ENCODE measurements at places on chromosomes 4 and X. TPM values are rescaled to one million over a fixed set of nuclear protein-coding genes. Genes with fewer than 3 reads are reported as not detected.

The ANKRD50 gene
- 16.4 TPM for total RNA-seq

DNA sequence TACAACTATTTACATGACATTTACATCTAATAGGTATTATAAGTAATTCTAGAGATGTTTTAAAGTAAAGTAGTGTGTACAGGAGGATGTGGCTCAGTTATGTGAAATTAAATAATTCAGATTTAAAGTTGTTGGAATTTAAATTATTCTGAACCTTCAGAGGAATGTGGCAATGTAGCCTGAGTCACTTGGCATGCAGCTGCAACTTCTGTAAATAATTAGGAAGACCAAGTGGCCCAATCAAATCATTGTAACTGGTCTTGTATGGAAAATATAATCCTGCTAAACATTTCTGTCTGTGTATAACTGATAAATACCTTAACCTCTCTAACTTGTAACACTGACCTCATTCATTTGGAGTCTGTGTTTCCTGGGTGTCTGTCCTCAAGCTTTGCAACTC, 828.9 kb downstream of the GLUD2 start:
- no peaks in the 10 kb centered on the region for H3K36me3 ChIP-seq
- H3K4me3 ChIP-seq = no peak overlapping the region
- no peaks in the 10 kb centered on the region for H3K27me3 ChIP-seq
- DNase-seq = peak; percentile 78

DNA sequence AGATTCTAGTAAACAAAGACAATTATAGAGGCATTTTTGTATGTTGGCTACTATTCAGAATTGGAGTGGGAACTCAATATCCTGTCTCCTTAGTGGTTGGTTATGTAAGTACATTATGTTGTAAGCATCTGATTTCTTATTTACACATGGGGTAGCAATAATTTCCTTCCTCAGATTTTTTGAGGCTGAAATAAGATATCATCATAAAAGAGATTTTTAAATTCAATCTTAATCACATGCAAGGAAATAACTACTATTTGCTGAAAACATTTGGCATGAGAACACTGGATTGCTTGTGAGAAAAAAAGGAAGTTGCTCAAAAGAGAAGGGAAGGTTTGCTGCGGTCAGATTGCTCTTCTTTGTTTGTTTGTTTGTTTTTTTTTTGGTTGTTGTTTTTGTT, 437.7 kb upstream of the HS3ST1 start:
- no peak overlapping the region for H3K4me3 ChIP-seq
- no peaks in the 10 kb centered on the region for H3K4me1 ChIP-seq
- H3K27ac ChIP-seq = no peak overlapping the region
- no peak for DNase-seq

The ESX1 gene
- total RNA-seq = not detected

- H3K36me3 ChIP-seq = no peaks in the 10 kb centered on the region
- peak; percentile 47 for DNase-seq
- H3K27me3 ChIP-seq = no peaks in the 10 kb centered on the region
- H3K4me3 ChIP-seq = no peak overlapping the region
- peaks cover 28% of the 10 kb centered on the region for H3K4me1 ChIP-seq
- 0 out of 2 replicates have a peak overlapping the region, but pooled peaks have one; percentile 26 for H3K27ac ChIP-seq
Measured at GRCh38 chr4:106444557-106444956, 76.0 kb upstream of the GIMD1 start.

The MAGEA1 gene
- not detected for total RNA-seq

- DNase-seq = no peak
- no peaks in the 10 kb centered on the region for H3K4me1 ChIP-seq
- peaks cover 71% of the 10 kb centered on the region for H3K27me3 ChIP-seq
- H3K36me3 ChIP-seq = no peaks in the 10 kb centered on the region
- no peak overlapping the region for H3K27ac ChIP-seq
Measured at GRCh38 chr4:16056681-16057385, 27.0 kb downstream of the PROM1 start.

DNA sequence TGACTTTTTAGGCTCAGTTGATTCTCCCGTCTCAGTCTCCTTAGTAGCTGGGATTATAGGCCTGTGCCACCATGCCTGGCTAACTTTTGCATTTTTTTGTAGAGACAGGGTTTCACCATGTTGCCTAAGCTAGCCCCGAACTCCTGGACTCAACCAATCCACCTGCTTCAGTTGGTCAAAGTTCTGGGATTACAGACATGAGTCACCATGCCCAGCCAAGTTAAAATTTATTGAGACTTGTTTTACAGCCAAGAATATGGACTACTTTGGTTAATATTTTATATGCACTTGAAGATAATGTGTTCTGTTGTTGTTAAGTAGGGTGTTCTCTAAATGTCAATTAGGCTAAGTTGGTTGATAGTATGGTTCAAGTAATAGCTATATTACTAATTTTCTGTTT, 58.7 kb downstream of the CYTL1 start:
- no peaks in the 10 kb centered on the region for H3K4me1 ChIP-seq
- no peak overlapping the region for H3K4me3 ChIP-seq
- H3K27me3 ChIP-seq = no peaks in the 10 kb centered on the region
- no peak overlapping the region for H3K27ac ChIP-seq
- no peaks in the 10 kb centered on the region for H3K36me3 ChIP-seq

DNA sequence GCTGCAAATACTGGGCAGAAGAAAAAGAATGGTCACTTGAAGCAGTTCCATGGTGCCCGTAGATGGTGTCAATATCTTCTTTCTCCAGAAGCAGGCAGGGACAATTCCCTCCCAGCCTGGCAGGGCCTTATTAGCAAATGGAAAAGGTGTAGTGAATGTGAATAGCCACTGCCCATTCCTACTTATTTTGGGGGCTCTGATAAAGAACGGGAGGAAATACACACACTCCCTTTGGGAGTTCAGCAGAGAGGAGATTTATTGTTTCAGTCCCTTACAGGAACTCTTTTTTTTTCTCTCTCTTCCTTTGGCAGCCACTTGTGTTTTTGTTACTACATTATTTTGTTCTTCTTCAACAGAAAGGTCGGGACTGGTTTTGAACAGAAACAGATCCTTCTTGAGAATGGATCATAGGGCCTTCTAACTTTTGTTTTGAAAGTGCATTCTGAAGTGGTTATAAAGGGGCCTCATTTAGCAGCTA, at the start of gene EMCN:
Gene EMCN, minus strand, starts transcription at position 159 of the 478 bp plus-strand sequence. Its CDS starts 108 bp downstream, at position 51.
- H3K27ac ChIP-seq = no peak within 1 kb of the TSS
- no peak within 1 kb of the TSS for H3K4me3 ChIP-seq
- H3K36me3 ChIP-seq = no peaks in the 10 kb centered on the region
- no peaks in the 10 kb centered on the region for H3K27me3 ChIP-seq
- DNase-seq = peak; percentile 3
- peaks cover 25% of the 10 kb centered on the region for H3K4me1 ChIP-seq

- no peak overlapping the region for H3K4me3 ChIP-seq
- no peak overlapping the region for H3K27ac ChIP-seq
- H3K4me1 ChIP-seq = no peaks in the 10 kb centered on the region
- no peaks in the 10 kb centered on the region for H3K27me3 ChIP-seq
Measured at GRCh38 chrX:70970482-70970995, 39.6 kb upstream of the SLC7A3 start.

DNA sequence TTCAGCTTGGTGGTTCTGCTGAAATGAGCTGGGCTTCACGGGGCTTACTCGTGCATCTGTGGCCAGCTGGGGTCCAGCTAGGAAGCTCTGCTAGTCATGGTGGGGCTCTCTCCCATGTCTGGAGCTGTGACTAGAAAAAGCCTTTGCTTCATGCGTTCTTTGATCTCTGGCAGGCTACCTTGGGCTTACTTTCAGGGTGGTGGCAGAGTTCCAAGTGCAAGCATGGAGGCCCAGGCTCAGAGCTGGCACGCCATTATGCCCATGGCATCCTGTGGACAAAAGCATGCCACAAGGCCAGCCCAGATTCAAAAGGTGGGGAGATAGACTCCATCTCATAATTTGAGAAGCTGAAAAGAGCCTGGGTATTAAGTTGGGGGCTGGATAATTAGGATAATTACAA, 55.4 kb upstream of the GBA3 start:
- H3K4me1 ChIP-seq = no peaks in the 10 kb centered on the region
- H3K36me3 ChIP-seq = no peaks in the 10 kb centered on the region
- no peak overlapping the region for H3K4me3 ChIP-seq
- H3K27ac ChIP-seq = no peak overlapping the region
- no peak for DNase-seq
- no peaks in the 10 kb centered on the region for H3K27me3 ChIP-seq

The MTCP1 gene
- total RNA-seq = 6.3 TPM

The CFAP47 gene
- total RNA-seq = not detected

The MSMO1 gene
- 72.2 TPM for total RNA-seq

The KLHL4 gene
- 0.11 TPM for total RNA-seq

All from GM23248 (cell line).